ENCODE measurements at places on chromosomes 2 and 18. TPM values are rescaled to one million over a fixed set of nuclear protein-coding genes. Genes with fewer than 3 reads are reported as not detected.
A peak's percentile ranks its signal among the peaks of the same experiment; 100 is the strongest.

DNA sequence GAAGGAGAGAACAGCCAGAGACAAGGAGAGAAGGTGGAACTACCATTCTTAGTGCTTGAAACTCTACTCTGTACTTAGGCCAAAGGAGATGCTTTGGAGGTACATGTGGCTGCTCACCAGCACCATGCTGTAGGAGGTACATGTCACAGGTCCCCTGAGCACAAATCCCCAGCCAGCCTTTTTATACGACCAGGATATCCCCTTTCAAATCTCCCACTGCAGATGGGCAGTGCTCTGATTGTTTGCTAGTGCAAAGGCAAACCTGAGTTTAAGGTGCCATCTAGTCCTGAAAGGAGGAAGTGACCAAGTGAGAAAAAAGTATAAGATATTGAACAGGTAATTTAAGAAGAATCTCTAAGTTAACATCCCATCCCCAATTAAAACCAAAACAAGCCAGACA is 17.1 kb upstream of the TTC21B start:
- DNase-seq, result no peak

GRCh38 chr2:120606931-120607330 is 128.7 kb upstream of the GLI2 start:
- peak; percentile 56 for DNase-seq

- no peak for DNase-seq
These were observed 166.3 kb upstream of the FBXO11 start for GRCh38 chr2:48072583-48072982.

DNA sequence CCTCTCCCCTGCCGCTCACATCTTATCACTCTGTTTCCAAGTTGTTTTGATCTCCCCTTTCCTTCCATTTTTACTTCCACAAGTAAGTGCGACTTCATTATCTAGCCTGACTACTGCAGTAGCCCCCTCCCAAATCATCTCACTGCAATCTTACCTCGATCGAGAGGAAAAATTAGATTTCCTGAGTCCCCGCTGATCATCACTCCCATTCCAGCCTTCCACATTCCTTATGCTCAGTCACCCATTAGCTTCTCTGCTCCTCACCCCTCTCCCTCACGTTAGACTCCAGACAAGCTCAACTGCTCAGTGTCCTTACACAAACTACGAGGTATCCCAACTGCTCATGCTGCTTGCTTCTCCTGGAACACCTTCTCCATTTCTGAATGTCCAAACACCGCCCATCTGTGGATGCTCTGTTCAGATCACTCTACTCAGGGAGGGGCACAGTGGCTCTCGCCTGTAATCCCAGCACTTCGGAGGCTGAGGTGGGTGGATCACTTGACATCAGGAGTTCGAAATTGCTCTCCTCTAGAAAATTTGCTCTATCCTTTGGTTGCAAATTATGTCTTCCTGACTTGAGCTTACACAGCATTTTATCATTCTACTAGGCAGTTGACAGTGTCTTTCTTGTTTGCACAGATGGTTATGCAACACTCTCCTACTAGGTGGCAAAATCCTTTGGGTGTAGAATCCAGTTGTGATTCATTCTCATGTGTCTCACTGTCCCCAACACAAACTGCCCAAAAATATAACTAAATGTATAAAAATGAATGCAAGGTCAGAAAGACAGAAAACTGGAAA is 96.5 kb downstream of the INO80D start:
- peak; percentile 15 for DNase-seq

DNA sequence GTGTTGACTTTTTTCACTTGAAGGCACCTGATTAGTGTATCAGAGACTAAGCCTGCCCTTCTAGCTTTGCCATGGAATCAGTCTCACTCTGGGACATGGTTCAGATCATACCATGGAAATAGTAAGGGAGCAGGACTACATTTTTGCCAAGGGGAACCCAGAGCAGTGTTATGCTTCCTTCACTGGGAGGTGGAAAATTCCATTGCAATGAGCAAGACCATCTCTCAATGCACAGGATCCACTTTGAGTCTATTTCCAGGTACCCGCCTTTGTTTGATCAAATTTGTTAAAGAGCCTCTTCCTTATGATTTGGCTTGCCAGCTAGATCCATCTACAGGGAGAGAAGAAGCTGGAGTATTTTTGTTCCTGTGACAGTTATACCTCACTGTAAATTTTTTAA is 395.8 kb downstream of the MTX2 start:
- DNase-seq, result no peak

GRCh38 chr2:193743089-193743488 is 1548.4 kb upstream of the TMEFF2 start:
- DNase-seq, result no peak

GRCh38 chr18:70234667-70235459 is 29.4 kb upstream of the RTTN start:
- DNase-seq, result peak; percentile 79

GRCh38 chr18:22977847-22978701 is 44.9 kb downstream of the RBBP8 start:
- peak; percentile 93 for DNase-seq

- peak; percentile 95 for DNase-seq
These were observed 179.3 kb downstream of the GLI2 start for GRCh38 chr2:120914839-120915521.

DNA sequence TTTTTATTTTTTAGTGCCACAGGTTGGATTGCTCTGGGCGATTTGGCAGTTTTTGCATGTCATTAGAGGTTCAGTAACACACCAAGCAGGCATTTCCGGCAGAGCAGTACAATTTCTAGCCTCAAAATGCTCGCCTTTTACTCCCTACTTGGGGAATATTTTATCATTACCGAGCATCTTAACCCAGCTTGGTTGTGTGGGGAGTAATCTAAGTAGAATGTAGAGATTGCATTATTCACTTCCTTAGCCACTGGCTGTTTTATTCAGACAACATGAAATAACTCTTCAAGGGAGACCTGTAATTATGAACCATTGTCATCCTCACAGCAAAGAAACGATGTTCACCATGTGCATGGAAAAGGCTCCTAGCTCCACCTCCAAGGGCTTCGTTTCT is 13.1 kb downstream of the GRP start:
- DNase-seq, result peak; percentile 81

The UBE2F gene
- total RNA-seq, result 61.5 TPM

The TMEM37 gene
- total RNA-seq, result not detected

The CNNM3 gene
- 5.0 TPM for total RNA-seq

The RAB6C gene
- total RNA-seq, result not detected

The CELF4 gene
- not detected for total RNA-seq

The RRM2 gene
- total RNA-seq, result 23.5 TPM

Data from GM23248 (cell line).